ENCODE measurements at places on chromosomes 2 and 18.

- DNase-seq = no peak
Measured at GRCh38 chr18:40877096-40877495, 1077.9 kb upstream of the PIK3C3 start.

DNA sequence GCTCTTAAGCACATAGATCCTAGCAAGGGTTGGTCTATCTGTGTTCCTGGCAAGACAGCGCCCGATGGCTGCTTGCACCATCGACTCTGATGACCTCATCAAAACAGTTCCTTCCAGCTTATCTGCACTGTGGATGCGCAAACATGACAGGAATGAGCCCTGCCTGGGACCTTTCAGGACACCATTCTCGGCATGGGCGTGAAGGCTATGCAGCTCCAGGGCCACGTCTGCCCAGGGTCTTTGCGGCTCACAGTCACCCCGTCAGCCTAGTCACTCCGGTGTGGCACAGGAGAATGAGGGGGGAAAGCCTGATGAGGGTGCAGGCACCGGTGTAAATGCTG is 147.8 kb upstream of the TWIST2 start:
- no peak for DNase-seq

DNA sequence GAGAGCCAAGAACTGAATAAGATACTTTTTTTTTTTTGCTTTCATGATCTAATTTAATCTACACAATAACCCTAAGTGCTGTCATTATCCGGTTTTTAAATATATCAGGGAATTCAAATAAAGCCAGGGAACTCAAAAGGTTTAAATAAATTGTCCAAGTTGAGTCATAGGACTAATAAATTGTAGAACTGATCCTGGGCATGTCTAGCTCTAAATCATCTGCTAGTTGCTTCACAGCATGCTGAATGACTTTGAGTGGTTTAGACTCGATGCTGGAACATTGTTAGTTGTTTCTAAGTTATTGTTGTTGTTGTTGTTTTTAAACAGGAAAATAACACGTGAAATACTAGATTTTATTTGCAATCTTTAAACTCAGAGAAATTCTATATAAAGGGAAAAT is 147.2 kb upstream of the HNMT start:
- no peak for DNase-seq

GRCh38 chr2:237581751-237582746 is 8.5 kb downstream of the RAB17 start:
- no peak for DNase-seq

GRCh38 chr2:192604295-192604694 is 409.6 kb upstream of the TMEFF2 start:
- peak; percentile 16 for DNase-seq

- no peak for DNase-seq
Measured at GRCh38 chr2:173216668-173217067, 138.0 kb upstream of the CDCA7 start.

GRCh38 chr2:219388907-219389156 is 1.1 kb upstream of the DNPEP start:
- no peak for DNase-seq

GRCh38 chr2:172119089-172119488 is 16.4 kb upstream of the DLX2 start:
- no peak for DNase-seq

- DNase-seq = no peak
Measured at GRCh38 chr2:137873536-137874244, 90.6 kb upstream of the HNMT start.

- DNase-seq = no peak
Measured at GRCh38 chr18:73563901-73564472, 583.6 kb downstream of the FBXO15 start.

GRCh38 chr18:13620818-13621445 is 105.4 kb downstream of the FAM210A start:
- DNase-seq = no peak

DNA sequence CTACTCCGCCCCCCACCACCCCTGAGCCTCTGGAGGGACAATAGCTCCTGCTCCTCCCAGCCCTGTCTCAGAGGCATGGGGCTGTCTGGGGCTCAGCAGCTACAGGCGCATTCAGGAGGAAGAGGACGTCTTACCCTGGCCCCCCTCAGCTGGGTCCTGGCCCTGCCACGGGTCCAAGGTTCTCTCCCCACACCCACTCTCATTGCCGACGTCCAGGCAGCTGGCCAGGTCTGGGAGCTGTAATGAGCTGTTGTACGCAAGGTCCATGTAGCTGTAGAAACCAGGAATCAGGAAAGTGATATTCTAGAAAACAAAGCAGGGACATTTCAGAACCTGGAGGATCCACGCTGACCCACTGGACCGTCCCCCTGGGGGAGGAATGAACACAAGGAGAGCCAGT is 13.5 kb downstream of the PASK start:
- no peak for DNase-seq

- DNase-seq = no peak
Measured at GRCh38 chr18:5951515-5952091, 56.3 kb upstream of the TMEM200C start.

DNA sequence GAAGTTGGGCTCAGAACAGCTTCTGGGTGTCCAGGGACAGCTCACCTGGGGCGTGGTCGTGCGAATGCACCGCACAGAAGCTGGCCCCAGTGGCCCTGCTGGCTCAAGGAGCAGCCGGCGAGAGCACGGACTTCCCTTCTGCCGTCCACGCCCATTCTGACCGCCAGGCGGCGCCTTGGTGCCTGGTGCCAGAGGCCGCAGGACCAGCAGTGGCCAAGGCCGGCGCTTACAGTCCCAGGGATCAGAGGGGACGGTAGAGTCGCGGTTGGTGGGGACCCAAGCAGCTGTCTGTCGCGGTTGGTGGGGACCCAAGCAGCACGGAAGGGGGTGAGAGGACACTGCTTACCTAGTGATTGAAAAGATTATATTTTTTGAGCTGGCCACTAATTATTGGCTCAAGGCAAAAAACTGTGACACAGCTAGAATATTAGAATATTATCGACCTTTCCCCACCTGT is 25.7 kb downstream of the NPPC start:
- peak; percentile 80 for DNase-seq

GRCh38 chr18:67363694-67364093 is 152.8 kb downstream of the DSEL start:
- no peak for DNase-seq

DNA sequence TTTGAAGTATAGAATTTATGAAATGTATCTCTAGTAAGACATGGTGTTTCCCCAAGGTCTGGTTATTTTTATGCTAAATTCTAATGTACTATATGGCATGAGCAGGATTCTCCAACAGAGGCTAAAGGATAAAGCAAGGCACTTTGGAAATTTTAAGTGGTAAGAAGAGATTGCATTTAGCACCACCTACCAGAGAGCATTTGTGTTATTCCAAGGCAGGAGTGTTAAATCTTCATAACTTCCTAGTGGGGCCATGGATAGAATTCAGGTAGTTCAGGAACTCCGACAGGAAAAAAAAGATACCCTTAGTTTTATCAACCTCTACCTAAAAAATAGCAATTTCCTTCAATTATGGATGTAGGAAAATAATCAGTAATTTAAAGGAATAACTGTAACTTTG is 497.4 kb upstream of the CRIM1 start:
- DNase-seq = no peak

DNA sequence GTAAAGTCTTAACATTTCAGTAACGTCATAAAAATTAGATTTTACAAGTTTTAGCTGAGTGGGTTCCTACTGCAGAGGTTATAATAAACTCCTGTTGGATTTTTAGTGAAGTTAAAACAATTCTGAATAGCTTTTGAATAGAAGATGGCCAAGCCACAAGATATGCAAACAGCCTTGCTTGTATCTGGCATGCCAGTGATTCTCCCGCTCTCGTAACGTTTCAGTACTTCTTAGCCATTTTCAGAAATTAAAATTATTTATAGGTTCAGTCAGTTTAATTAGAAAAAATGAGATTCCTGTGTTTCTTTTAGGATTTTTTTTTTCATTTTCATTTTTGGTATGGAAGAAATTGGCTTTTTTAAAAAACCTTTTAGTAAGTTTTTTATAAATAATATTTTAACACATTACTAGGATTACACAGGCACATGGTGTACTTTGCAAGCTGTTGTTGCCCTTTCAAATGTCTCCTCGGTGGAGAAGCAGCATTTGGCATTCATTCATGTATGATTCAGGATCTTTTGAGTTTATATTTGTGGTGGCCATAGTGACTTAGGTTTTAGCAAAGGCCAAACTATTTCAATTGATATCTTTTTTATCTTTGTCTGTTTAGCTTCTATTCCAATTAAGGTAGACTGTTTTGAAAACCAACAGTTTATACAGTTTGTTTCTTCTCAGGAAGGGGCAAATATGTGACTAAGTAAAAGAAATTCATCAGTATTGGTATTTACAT is 30.6 kb upstream of the RND3 start:
- no peak for DNase-seq

DNA sequence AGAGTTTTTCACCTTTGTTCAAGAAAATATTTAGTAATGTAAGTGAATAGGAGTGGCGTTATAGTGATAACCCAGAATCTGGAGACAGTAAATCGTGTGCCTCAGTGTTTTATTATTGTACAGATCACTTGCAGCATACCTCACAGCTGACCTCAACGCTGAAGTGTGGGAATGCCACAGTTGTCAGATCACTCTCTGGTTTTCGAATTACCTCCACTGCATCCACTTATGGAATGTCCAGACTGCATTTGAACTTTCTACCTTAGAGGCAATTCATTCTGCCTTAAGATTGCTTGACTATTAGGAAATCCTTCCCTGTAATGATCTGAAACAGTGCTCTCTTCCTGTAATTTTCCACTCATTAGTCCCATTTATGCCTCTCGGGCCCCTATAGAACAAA is 164.5 kb upstream of the ALPP start:
- DNase-seq = no peak

DNA sequence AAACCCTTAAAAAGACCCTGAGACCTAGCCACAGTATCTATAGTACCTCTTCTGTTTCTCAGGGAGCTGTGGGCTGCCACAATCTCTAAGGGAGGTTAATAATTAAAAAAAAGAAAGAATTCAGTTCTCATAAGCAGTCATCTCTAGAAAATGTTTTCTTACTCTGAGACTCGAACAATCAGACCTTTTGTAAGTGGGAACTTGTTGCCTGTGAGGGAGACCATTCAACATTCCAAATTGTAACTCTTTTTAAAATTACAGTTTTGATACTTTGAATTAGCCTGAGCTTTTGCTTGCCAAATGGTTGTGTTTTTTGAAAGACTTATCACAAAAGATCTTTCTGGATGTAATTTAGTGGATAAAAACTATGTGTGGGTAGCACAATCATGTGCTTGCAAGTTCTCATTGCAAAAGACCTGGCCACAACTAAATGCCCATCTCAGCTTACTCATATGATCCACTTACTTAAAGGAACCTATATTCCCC is 33.3 kb downstream of the IL1R2 start:
- no peak for DNase-seq

DNA sequence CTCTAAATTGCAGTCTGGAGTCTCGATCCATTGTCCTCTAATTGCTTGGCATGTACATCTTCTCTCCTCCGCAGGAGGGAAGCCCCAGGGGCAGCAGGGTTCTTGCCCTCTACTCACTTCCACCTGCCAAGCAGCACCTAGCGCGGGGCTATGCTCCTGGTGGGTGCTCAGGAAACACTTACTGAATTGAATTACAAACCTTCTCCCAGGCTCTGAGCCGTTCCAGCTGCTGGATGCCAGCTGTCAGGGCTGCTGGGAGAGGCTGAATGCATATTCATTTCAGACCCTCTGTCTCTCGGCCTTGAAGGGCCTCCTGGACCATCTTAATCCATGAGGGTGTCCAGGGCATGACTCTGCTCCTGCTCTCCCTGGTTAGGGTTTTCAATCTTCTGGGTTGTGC is 94.0 kb downstream of the CELF4 start:
- no peak for DNase-seq

GRCh38 chr18:35810520-35810919 is 162.0 kb upstream of the RMP24 start:
- no peak for DNase-seq

GRCh38 chr2:76684756-76685155 is 837.4 kb downstream of the LRRTM4 start:
- DNase-seq = no peak

DNA sequence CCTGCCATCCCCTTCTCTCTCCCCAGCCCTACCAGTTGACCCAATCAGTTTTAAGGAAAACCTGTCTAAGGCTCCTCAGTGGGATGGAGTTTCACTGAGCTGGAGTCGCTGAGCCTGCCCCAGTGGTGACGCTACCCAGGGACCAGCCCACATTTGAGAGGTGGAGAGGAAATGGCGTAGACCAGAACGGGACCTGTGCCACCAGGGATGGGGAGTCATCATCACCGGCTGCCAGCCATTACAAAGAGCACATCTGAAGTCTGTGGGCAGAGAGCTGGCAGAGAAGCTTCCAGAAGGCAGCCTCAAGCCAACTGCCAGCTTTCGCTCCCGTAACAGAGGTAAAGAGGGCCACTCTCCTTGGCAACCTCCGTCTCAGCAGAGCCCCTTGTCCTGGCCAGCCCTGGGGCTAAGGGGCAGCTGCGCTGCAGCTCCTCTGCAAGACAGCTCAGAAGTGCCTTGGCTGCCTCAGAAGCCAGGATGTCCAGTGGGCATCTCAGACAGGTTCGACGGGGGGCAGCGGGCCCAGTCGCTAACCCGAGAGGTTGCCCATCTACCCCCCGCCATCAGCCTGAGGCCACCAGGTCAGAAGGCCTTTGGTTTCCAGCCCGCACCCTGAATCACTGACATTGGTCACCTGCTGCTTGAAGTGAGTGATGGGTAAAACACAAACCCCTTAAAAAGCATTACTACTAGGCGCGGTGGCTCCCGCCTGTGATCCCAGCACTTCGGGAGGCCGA is 15.4 kb downstream of the SDC1 start:
- no peak for DNase-seq

DNA sequence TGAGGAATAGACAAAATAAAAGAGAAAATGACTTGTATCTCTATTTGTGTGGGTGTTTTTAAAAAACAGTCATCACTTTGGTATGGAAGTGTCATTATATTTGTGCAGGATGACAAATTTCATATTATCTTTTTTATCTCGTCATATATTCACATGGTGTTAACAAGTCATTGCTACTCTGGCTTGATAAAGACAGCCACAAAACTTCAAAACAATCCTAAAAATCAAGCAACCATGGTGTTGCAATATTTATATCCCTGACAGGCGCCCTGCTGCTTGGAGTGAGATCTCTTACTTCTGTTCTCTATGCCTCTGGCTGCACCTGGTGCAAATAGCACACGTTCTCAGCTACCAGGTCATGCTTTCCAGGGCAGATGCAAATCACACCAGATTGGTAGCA is 278.0 kb upstream of the EPHA4 start:
- DNase-seq = no peak

DNA sequence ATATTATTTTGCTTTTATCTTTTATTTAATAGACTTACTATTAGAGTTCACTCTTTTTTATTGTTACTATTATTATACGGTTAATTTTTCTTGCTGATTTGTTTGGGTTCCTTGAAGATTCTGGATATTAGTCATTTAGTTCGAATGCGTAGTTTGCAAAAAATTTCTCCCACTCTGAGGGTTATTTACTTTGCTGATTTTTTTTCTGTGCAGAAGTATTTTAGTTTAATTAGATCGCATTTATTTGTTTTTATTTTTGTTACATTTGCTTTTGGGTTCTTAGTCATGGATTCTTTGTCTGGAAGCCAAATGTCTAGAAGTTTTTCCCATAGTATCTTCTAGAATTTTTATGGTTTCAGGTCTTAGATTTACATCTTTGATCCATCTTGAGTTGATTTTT is 585.2 kb downstream of the CPS1 start:
- DNase-seq = no peak

- no peak for DNase-seq
Measured at GRCh38 chr2:83742117-83742782, 716.8 kb downstream of the SUCLG1 start.

Measured in iPS DF 6.9 (cell line).